ENCODE measurements at places on chromosomes 13 and 19. TPM values are rescaled to one million over a fixed set of nuclear protein-coding genes. Genes with fewer than 3 reads are reported as not detected.

OR2Z1 gene
- not detected for total RNA-seq

DNA sequence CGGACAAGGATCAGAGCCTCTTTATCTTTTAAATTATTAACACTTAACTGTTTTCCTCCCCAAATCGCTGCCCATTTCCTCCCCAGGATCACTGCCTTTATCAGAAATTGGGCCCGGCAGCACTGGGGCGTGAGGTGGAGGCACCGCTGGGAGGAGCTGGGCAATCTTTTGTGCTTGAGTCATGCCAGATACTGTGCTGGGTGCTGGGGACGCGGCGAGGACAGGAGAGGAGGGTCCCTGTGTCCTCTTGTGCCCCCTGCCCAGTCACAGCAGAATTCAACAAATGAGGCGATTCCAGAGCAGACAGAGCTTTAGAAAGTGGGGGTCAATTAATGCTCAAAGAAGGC, 347.8 kb downstream of the ZNF536 start:
- DNase-seq: no peak

GRCh38 chr19:14054721-14055120, 7.2 kb downstream of the PALM3 start:
- no peak for DNase-seq

- no peak for DNase-seq
Observed at GRCh38 chr19:12784394-12784870, 6.9 kb upstream of the JUNB start.

- no peak for DNase-seq
Observed at GRCh38 chr13:21362741-21363140, 96.4 kb downstream of the ZDHHC20 start.

COL4A1 gene
- 128 TPM for total RNA-seq

Data from Right ventricle myocardium inferior (tissue), 1 donor.